ENCODE measurements at places on chromosomes 1 and 21.

DNA sequence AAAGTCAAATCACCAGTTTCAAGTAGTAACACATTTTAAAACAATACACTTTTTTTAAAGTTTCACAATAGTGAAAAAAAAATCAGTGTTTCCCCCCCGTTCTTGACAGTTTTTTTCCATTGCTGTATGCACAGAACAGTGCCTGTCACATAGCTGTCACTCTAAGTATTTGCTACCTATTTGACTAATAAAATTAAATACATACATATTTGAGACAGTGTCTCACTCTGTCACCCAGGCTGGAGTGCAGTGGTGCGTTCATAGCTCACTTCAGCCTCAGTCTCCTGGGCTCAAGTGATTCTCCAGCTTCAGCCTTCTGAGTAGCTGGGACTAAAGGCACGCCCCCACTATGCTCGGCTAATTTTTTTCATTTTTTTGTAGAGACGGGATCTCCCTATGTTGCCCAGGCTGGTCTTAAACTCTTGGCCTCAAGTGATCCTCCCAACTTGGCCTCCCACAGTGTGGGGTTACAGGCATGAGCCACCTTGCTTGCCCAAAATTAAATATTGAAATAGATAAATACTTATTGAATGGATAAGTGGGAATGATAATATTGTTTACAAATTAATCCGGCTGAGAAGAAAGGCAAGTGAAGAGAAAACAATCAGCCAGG lies 12.6 kb upstream of the RHBG start:
- DNase-seq: no peak

GRCh38 chr1:47031585-47031984 lies 8.1 kb downstream of the CYP4X1 start:
- no peak for DNase-seq

DNA sequence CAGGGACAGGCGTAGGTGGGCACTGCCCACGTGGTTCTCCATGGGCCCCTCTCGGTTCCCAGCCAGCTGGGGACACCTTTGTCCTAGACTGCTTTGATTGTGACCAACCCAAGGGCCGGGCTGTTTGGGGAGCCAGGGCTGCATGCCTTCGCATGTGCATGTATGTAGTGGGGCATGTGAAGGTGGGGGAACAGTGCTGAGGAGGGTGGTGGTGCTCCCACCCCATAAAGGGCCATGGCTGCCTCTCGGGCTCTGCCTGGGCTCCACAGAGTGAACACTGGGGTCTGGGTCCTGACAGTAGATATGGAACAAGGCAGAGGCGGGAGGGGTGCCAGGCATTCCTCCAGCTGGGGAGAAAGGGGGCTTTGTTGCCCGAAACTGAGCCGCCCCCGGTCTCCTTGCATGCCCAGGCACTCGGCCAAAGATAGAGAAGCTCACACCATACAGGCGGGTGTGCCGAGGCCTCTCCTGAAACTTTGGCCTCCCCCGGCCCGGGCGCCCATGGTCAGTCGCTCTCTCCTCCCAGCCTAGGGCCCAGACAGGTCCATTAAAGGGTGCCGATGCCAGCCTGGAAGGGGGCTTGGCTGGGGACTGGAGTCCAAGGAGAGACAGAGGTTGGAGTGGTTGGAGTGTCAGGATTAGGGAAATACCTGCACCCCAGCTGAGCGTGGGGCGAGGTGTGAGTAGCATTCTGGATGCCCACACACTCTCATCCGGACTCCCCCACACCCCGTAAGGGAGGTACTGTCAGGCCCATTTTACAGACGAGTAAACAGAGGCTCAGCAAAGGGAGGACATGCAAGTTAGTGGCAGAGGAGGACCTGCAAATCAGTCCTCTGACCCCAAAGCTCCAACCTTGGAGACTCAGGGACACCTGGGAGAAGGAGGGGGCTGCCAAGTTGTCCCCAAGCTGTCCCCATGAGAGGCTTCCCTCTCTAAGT lies 41.1 kb downstream of the EPHA2 start:
- DNase-seq: no peak

DNA sequence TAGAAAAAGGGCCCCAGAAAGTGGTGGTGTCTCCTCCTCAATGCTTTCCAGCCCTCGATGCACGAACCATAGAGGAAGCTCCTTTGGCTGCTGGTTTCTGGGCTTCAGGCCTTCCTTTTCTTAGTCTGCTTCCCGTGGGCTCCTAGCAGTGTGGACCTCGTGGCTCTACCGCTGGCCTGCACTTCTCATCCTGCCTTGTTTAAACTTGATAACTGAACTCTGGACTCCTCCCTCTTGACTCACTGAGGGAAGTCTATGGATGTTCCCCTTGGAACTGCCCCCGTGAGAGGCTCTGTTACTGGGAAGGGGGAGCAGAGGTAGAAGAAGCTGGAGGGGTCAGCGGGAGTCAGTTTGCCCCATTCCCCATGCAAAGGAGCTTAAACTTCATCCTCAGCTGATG lies 75.3 kb upstream of the WDR26 start:
- DNase-seq: no peak

- no peak for DNase-seq
Measured at GRCh38 chr1:3314491-3315381, 139.7 kb upstream of the ARHGEF16 start.

GRCh38 chr1:152444045-152444444 lies 30.0 kb upstream of the CRNN start:
- no peak for DNase-seq

- DNase-seq: no peak
Measured at GRCh38 chr1:66553846-66554245, 19.9 kb downstream of the SGIP1 start.

GRCh38 chr21:18677632-18678031 lies 274.0 kb upstream of the TMPRSS15 start:
- DNase-seq: no peak

All from CD4-positive, alpha-beta T cell treated with Interleukin-10 for 1 hour (primary cell).